ENCODE measurements at places on chromosomes 12 and 14. TPM values are rescaled to one million over a fixed set of nuclear protein-coding genes. Genes with fewer than 3 reads are reported as not detected.

Gene RNF31
- total RNA-seq: 30.8 TPM

Gene BICDL1
- total RNA-seq: 2.4 TPM

Gene SCN8A
- total RNA-seq: 2.6 TPM

Gene AKAP5
- total RNA-seq: 5.6 TPM

Gene NCAPD2
- 30.2 TPM for total RNA-seq

Gene P2RX2
- total RNA-seq: not detected

Gene CLEC2A
- total RNA-seq: not detected

Gene TAS2R43
- 23.7 TPM for total RNA-seq

Gene OR4K13
- total RNA-seq: not detected

Gene FAM222A
- total RNA-seq: 1.2 TPM

Gene GZMH
- not detected for total RNA-seq

Gene EPS8
- total RNA-seq: 133 TPM

Gene ATL1
- 18.6 TPM for total RNA-seq

- DNase-seq: no peak
These were observed 57.7 kb downstream of the HMGA2 start for GRCh38 chr12:65881965-65882413.

DNA sequence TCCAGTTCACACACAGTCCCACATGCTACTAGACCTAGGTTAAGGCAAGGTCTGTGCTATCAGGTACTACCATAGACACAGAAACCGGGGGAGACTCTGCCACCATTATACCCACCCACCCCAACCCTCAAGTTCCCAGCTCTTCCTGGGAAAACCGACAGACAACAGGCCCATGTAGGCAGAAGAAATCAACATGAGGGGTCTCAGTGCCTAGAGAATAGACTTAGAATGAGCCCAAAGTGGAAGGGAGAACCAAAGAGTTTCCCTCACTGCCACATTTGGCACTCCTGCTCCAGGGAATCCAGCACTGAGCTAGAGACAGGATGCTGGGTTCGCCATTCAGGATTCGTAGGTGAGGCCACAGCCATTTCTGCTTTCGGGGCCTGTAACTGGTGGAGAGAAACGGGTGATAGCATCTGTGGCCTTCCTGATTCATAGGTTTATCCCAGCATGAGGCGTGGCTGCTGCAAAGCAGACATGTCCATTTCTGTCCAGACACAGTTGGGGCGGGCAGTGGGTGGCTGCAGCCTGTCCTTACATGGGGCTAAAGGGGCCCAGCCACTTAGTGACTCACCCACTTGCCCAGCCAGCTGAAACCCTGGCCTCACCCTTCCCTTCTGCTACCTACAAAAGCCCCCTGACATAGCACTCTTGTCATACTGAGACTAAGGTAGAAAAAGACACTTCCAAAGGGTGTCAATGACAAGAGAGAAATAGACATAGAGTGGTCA is 69.4 kb downstream of the IRF2BPL start:
- DNase-seq: no peak

GRCh38 chr12:103736572-103736971 is 104.5 kb downstream of the NT5DC3 start:
- DNase-seq: no peak

DNA sequence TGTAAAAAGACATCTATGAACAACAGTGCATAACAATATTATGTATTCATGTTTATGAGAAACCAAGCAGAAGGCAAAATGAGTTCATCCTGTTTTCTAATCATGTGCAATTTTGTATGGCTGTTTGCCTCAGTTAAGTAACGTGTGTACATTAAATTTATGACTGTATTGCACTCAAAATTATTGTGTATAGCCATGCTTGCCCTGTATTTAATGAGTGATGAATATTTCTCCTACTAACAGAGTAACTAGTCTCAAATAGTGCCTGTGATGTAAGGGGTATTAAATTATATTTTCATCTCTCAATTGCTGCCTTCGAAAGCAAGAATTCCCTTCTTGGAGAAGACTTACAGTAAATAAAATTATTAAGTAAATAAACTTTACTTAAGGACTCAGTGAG is 154.2 kb downstream of the NOVA1 start:
- no peak for DNase-seq

- no peak for DNase-seq
These were observed 22.4 kb downstream of the OR10G2 start for GRCh38 chr14:21612324-21612723.

DNA sequence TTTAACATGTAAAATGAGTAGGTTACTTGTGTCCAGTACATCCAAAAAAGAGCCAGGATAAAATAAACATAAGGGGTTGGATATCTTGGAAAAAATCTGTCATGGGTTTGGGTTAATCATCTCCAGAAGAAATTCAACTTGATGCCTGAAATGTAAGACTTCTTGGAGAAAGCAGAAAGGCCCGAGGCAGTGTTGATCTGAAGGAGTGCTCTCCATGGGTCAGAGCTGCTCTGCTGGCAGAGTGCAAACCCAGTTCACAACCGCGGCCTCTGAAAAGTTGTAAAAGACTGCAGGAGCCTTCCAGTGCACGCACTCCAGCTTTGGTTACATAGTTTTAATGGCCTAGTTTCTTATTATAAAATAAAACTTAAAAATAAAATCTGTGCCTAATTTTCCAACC is 97.3 kb upstream of the ALX1 start:
- DNase-seq: no peak

GRCh38 chr14:103544388-103545218 is 15.6 kb downstream of the TRMT61A start:
- no peak for DNase-seq

DNA sequence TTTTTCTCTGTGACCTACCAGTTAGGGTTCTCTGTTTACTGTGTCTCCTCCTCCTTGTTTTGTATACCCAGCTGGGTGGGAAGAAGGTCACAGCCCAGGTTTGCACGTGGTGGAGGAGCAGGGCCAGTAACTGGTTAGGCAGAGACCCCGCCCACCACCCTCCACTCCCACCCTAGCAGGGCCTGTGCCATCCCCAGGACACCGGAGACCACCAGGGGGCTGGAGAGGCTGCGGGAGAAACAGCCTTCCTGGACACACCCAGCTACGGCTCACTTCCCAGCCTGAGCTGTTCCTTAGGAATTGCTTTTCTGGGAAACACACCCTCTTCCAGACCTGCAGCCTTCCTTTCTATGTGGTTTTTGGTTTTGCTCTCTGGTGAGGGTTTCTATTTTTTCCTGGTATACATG is 21.1 kb downstream of the BDKRB2 start:
- DNase-seq: no peak

DNA sequence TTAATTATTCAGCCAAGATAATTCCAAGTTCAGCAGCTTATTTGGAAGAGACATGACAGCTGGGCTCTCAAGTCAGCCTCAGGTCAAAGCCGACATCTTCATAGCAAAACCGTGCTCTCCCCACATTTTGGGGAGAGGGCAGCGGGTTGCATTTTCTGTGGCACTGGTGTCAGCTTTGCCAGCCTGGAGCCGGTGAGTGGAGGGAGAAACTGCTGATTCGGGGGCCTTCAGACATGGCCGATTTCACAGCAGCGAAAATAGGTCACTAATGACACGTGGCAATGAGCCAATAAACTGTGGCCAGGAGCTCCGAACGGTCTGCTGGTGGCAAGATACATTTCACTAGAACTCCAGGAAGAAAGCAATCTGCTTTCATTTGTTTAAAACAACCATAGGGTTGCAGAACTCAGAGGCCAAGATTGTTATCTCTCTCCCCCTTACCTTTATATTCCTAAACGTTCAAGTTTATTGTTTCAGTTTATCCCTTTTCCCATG is 173.2 kb downstream of the CAND1 start:
- DNase-seq: no peak

GRCh38 chr12:92421701-92422100 is 276.1 kb upstream of the BTG1 start:
- no peak for DNase-seq

GRCh38 chr12:94790825-94791224 is 140.5 kb upstream of the TMCC3 start:
- DNase-seq: no peak

GRCh38 chr12:89370850-89371249 is 18.5 kb upstream of the DUSP6 start:
- no peak for DNase-seq

DNA sequence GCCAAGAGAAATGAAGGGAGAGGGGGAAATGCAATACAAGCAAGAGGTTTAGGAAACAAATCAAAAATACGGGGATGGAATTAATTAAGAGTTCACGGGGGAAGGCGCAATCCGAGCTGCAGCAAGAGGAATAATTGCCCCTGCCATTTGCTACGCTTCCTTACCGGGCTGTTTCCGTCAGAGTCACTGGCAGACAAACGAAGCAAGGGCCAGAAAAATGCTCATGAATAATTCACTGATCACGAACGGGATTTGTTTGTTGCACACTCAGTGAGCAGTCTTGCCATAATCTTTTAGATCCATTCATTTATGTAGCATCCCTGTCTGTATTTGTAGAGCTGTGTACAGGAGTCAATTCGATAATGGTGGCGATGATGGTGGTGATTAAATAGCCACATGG is 39.0 kb downstream of the PLXNC1 start:
- no peak for DNase-seq

- DNase-seq: no peak
These were observed 23.0 kb upstream of the EIF2B2 start for GRCh38 chr14:74979442-74980397.

DNA sequence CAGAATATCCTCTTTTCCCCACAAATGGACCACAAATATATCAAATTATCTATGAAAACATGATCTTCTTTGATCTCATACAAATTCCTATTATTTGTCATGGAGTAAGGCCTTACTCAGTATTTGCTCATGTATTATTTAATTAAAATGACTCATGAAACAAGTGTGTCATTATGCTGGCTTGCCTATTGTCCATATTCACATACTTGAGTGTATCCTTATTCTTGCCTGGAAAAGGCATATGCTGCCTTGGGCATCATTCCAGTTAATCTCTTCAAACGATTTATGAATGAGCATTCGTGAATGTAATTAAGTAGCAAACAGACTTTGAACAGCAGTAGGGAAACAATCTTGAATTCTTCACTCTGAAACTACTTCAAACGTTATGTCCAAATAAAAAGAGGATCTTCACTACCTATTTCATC is 22.6 kb upstream of the SNRPF start:
- no peak for DNase-seq

GRCh38 chr12:51222461-51222860 is 4.6 kb upstream of the POU6F1 start:
- no peak for DNase-seq

DNA sequence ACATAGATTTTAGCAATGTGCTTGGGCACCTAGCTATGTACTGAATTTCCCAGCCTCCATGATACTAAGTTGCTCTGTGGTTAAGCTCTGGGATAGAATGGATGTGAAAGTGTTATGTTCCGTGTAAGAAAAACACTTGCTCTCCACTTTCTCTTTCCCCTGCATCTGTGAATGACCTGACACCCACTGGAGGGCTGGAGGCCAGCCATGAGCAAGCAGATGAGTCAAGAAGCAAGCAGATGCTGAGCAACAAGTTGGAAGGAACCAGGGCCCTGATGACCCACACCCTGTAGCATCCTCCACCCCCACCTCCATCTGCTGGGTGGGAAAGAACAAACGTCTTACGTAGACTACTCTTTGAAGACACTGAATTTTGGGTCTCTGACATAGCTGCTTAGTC is 56.6 kb downstream of the EID3 start:
- no peak for DNase-seq

GRCh38 chr14:103155010-103155409 is 31.7 kb downstream of the TNFAIP2 start:
- no peak for DNase-seq

DNA sequence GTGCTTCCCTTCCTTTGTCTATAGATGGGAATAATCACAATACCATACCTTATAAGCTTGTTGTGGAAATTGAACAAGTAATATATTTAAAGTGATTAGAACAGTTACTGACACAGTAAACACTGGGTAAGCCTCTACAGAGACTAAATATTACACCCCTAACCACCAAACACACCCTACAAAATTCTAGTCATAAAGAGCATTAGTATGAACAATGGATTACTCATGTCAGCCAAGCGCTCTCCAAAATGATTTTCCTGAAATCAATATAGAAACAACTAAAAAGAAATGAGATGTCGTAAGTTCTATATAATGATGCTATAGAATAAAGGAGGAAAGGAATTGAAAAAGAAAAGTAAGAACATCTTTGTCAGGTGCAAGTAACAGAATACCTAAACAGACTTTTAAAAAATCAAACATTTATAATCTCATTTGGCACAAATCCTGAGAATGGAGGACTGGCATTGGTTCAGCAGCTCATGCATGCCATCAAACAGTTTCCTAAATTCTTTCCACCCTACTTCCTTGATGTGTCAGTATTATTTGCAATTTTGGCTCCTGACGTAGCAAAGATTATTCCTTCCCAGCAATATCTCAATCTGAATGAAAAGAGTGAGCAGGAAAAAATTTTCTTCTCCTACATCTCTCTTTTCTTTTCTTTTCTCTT is 118.0 kb downstream of the SINHCAF start:
- DNase-seq: no peak

GRCh38 chr14:61704554-61704953 is 9.2 kb downstream of the HIF1A start:
- DNase-seq: no peak

GRCh38 chr12:109423392-109423791 is 53.7 kb downstream of the KCTD10 start:
- DNase-seq: no peak

GRCh38 chr14:76829650-76830421 is 3.6 kb downstream of the LRRC74A start:
- no peak for DNase-seq

- no peak for DNase-seq
These were observed 9.0 kb downstream of the MLXIP start for GRCh38 chr12:122087431-122088178.

Measured in urinary bladder (tissue), 4 donors.